ENCODE measurements at places on chromosomes 4 and X.
A peak's percentile ranks its signal among the peaks of the same experiment; 100 is the strongest.

- DNase-seq = no peak
Observed at GRCh38 chr4:100391086-100391485, 126.7 kb downstream of the EMCN start.

DNA sequence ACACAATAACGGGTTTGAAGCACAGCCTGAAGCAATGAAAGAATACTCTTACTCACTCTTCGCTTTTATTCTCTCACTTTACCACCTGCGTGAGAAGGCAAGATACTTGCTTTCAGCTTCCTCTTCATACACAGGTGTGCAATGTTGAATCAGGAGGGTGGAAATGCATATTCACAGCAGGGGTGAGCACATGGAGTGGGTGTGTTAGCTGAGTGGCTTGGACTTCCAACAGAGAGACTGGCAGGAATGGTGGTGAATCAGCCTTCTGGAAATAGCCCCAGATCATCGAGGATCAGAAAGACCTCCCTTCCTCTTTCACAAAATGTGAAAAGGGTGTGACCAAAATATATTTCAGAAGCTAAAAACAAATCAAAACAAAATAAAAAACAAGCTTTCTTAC is 521.2 kb downstream of the STIM2 start:
- DNase-seq = no peak

DNA sequence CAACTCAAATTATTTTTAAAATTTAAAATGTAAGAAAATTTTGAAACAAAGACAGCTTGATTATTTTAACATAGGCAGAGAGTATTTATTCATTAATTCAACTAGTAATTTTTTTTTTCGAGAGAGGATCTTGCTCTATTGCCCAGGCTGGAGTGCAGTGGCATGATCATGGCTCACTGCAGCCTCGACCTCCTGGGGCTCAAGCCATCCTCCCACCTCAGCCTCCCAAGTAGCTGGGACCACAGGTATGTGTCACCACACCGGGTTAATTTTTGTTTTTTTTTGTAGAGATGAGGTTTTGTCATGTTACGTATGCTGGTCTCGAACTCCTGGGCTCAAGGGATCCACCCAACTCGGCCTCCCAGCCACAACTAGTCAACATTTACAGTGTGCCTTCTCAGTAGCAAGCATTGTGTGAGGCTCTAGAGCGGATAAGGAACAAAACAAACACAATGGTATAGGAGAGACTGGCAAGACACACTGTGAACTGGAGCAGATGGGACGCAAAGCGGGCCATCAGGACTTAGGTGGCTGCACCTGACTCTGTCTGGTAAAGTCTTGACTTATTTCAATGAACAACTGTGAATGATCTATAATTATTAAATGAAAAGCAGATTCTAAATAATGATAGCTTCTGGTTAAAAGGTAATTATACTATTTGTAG is 21.6 kb downstream of the SETD7 start:
- no peak for DNase-seq

GRCh38 chr4:147786031-147786430 is 54.1 kb downstream of the ARHGAP10 start:
- no peak for DNase-seq

DNA sequence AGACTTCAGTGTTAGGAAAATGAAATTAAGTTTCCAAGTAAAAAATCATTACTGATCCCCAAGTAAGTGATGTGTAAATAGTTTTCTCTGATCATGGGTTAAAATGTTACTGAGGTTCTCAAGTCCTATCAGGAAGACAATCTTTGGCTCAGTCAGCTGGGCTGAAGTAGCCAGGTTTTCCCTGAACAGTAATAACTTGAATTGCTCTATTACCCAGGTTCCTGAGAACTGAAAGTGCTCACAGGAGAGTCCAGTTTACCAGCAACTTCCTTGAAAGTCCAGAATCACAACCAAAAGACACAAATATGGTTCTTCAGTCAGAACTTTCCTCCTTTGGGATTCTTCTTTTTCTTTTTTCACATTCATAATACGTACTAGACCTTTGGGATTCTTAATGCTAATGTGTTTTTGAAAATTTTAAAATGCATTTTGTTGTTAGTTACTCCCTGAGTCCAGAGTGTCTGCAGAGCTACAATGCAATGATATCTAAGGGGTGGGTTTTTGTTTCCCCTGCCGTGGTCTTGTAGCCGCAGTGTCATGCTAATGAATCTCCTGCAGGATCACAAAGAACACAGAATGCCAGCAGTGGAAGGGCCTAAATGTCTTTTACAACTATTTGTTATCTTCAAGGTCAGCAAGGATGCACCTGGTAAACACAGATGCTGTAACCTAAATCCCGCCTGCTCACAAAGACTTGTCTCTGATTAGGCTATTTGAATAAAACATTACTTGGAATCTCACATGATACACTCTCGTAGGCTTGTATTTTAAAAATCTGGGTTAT is 439.8 kb upstream of the NR3C2 start:
- DNase-seq = no peak

GRCh38 chr4:153421941-153422340 is 44.2 kb upstream of the TMEM131L start:
- DNase-seq = no peak

DNA sequence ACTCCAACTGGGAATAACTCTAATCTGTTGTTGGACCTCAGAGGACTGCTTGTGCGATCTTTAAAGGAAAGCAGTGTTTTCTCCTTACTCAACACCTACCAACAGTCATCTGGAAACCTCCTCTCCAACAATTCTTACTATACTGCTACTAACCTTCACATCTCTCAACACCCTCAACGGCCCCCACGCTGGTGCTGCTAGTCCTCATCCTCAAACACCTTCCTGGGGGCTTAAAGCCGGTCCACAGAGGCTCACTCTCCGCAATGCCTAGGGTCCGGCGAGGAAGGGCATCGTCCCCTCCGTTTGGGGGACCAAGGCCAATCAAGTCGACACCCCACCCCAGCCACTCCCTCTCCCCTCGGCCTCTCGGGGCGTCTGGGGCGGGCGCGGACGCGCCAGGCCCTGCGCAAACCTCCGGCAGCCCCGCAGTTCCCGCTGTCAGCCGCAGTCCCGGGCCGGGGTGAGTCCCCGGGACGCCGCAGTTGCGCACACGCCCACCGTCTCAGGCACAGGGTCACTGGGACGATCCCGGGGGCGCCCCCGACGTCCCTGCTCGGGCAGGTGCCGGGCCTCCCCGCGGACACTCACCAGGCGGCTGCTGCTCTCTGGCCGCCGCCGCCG is 418 bp downstream of the TAB3 start:
- DNase-seq = no peak

- peak; percentile 40 for DNase-seq
Observed at GRCh38 chrX:46260499-46260898, 284.7 kb downstream of the ZNF674 start.

GRCh38 chrX:132834109-132834508 is 124.3 kb downstream of the HS6ST2 start:
- no peak for DNase-seq

GRCh38 chrX:9644335-9644734 is 121.3 kb downstream of the GPR143 start:
- DNase-seq = no peak

GRCh38 chr4:76892001-76892400 is 5.9 kb downstream of the SOWAHB start:
- DNase-seq = no peak

DNA sequence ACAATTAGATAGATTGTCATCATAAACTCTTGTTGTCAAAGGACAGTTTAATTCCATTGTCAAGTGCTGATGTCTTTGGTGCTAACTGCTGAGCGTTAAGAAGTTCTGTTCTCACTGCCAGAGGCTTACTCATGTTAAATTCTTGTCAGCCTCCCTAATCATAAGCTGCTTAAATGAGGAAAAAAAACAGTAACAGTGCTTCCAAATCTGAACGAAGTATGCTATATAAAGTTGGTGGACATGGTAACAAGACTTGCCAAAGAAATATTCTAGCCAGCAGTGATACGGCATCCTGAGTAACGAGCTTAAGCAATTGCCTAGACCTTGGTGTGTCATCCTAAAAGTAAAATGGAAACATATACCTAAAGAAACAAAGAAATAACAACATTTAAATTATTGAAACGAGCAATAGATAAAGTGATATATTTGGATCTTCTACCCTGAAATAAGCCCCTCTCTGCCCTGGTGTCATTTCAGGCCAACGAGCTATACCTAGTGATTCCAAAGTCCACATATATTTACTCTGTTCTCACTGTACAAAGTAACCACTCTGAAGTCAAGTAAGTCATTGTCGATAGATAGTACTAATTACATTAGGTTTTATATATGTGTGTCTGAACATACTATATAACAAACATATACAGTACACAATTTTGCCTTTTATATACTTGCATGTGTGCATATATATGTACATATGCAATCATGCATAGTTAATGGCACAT is 339.7 kb upstream of the HS3ST1 start:
- no peak for DNase-seq

GRCh38 chr4:80058740-80059139 is 14.3 kb downstream of the ANTXR2 start:
- DNase-seq = no peak

DNA sequence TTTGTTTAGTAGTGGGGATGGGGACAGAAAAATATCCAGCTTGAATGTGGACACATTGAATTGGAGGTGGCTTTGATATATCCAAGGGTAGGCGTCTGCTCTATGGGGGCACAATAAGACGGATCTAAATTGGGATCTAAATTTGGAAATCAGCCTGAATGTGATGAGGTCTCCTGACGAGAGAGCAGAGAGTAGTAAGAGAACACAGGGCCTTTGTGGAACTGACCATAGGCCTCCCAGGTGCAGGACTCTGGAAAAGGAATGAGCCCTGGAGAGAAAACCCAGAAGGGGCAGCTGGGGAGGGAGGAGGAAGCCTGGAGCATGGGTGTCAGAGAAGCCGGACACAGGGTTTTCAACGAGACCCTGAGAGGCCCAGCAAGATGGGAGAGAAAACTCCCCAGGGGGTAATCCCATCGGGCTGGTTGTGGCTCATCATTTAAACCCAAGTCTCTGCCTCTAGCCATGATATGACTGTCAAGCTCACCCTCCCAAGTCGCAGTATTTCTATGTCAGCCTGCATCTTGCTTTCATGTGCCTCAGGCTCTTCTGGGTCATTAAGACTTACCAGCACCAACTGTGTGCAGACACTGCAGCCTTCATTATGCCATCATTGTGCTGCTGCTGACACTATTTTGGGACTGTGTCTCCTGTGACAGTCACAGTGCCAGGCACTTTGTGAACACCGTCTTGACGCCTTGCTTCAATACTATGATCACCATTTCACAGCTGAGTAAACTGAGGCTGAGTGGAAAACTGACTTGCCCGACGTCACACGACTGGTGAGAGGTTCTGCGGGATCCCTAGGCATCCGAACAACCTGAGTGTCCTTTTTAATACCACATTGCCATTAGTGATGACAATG is 57.1 kb downstream of the ANAPC4 start:
- DNase-seq = no peak

GRCh38 chr4:1195891-1196401 is 23.6 kb upstream of the SPON2 start:
- no peak for DNase-seq

- DNase-seq = no peak
Observed at GRCh38 chrX:39402158-39402557, 600.9 kb downstream of the MID1IP1 start.

DNA sequence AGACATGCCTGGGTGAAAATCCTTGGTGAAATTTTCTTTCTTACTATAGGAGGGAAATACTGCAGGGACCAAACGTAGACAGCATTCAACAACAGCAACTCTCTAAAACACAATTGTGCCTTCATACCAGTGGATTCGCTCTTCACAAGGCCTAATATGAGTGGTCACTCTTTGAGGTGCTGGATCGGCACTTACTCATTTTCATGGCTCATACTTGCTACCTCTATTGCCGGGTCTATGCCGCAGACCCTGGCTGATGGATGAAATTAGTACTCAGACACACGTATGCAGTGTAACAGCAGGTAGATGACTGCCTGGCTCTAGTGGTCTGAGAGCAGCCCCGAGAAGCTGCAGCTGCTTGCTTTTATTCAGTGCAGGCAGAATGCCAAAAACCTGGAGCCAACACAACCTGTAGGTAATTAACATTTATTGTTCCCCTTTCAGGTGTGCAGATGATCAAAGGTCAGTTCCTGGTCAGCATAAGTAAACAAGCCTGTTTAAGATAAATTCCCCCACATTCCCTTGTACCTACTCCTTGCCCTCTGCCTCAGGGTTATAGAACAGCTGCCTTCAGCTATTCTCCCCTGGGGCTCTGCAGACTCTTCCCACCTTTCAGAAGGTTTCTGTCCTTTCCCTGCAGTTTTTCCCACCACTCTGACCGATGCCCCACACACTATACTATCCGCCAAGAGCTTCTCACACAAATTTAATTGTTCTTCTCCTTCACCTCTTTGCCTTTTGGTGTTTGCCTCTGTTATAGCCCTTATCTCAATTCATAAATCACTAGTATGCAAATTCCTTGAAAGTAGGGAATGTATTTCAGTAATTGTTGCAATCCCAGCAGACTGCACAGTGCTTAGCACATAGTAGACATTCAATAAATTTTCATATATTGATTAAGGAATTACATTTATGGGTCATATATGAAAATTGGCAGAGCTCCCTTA is 210.0 kb downstream of the SPANXN3 start:
- DNase-seq = no peak

DNA sequence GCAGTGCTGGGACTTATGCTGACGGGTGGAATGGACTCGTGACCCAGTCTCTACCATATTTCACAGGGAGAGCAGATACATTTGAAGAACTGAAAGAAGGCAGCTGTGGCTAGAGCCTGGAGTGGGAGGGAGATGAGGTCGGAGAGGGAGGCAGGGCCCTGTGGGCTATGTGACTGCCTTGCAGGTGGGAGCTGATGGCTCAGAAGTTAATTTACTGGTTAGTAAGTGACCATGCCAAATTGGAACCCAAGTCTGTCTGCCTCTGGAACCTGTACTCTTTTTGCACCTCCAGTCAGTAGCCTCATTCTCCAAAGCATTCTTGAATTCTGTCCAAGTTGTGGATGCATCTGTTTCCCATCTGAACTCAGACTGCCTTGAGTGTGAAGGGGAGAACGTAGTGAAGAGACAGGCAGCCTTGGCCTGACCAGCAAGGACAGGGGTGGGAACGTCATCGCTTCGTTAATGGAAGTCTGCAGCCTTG is 92.3 kb downstream of the REPS2 start:
- DNase-seq = no peak

- DNase-seq = no peak
Observed at GRCh38 chr4:13539619-13540445, 4.5 kb downstream of the NKX3-2 start.

GRCh38 chrX:153459986-153460385 is 10.4 kb downstream of the HAUS7 start:
- DNase-seq = no peak

- no peak for DNase-seq
Observed at GRCh38 chr4:10736895-10737294, 52.3 kb upstream of the CLNK start.

All from urothelium cell line (cell line).